NCI-H748 treated with DMSO at 0.1 percent for 48 hours (cell line): ENCODE measurements at places on chromosomes 7 and 10.

GRCh38 chr7:115683093-115683492, 347.5 kb downstream of the TFEC start:
- no peak for DNase-seq

DNA sequence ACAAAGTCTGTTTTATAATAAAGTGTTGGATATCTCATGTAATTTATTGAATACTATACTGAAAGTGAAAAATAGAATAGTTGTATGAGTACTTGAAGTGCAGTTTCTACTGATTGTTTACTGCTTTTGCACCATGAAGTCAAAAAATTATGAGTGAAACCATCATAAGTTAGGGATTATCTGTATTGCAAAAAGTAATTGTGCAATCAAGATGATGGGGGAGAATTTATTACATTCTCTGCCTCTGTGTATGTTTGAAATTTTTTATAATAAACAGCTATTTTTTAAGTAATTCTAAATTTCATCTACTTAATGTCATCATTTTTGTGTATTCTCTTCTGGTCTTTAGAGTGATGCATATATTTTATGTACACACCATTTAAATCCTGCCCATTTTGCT, 47.2 kb upstream of the TMEM273 start:
- no peak for DNase-seq

DNA sequence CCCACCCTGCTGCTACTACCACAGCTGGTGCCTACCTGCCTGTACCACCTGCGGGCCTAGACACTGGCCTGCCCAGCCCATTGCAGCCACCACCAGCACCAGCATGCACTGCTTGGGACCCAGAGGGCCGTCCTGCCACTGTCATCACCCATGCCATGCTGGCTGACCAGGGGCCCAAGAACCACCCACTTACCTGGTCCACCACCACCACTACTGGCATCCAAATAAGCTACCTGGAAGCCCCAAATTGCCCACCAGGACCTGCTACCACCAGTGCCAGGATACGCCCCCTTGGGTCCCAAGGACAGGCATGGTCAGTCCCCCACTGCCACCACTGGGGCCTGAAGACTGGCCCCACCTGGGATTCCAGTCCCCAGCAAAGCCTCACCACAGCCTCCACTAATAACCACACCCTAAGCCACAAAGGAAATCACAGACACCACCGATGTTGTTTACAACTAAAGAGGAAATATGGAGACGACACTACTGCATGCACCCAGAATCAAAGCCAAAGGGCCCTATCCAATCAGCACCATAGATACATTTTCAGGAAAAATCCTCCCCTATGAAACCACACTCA, 70.5 kb upstream of the DIP2C start:
- DNase-seq = no peak

GRCh38 chr7:90645784-90646183, 49.7 kb downstream of the CDK14 start:
- DNase-seq = no peak

DNA sequence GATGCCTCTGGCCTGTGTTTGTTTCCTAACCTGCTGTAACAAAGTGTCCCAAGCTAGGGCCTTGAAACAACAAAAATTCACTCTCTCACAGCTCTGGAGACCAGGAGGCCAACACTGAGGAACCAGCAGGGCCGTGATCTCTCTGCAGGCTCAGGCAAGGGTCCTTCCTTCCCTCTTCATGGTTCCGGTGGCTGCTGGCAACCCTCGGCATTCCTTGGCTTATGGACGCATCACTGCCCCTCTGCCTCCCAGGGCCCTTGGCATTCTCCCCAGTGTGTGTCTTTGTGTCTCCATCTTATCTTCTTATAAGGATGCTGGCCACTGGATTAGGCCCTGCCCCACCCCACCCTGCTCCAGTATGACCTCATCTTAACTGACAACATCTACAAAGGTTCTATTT, 17.0 kb downstream of the CNPY1 start:
- DNase-seq = no peak

- DNase-seq = no peak
These were observed 24.2 kb upstream of the SHH start for GRCh38 chr7:155836216-155837125.
